Stimulated activated CD8-positive, alpha-beta memory T cell treated with anti-CD3 and anti-CD28 coated beads, Interleukin-15, amount 100 ng/mL, for 4 hours (primary cell): ENCODE measurements at places on chromosomes 13 and 19.

- no peak for DNase-seq
Observed at GRCh38 chr13:107104631-107105030, 536.7 kb upstream of the ARGLU1 start.

DNA sequence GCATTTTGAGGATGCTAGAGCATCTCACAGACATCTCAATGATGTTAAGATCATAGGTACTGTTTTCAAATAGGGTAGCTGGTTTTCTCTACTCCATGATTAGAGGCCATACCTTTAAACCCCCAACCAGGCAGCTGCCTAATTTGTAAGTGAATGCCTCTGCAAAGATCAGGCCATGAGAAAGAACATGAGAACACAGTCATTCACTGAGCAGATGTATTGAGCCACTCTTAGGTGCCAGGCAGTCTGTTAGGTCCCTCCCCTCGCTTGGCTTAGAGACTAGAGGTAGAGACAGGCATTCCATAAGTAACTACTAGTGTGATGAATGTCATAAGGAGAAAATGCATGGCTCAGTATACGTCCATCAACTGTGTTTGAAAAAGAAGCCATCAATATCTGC, 410.0 kb downstream of the FGF9 start:
- DNase-seq, result no peak

GRCh38 chr19:30360376-30361106, 11.6 kb upstream of the ZNF536 start:
- no peak for DNase-seq

DNA sequence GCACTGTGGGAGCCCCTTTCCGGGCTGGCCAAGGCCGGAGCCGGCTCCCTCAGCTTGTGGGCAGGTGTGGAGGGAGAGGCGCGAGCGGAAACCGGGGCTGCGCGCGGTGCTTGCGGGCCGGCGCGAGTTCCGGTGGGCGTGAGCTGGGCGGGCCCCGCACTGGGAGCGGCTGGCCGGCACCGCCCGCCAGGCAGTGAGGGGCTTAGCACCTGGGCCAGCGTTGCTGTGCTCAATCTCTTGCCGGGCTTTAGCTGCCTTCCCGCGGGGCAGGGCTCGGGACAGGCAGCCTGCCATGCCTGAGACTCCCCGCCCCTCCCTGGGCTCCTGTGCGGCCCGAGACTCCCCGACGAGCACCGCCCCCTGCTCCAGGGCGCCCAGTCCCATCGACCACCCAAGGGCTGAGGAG, 405.2 kb upstream of the PRR20A start:
- DNase-seq, result no peak

GRCh38 chr19:34364830-34365462, at the start of gene GPI:
Gene GPI (plus strand): TSS chr19:34365196. CDS start chr19:34365267, 71 bp downstream.
- DNase-seq, result peak; percentile 55

DNA sequence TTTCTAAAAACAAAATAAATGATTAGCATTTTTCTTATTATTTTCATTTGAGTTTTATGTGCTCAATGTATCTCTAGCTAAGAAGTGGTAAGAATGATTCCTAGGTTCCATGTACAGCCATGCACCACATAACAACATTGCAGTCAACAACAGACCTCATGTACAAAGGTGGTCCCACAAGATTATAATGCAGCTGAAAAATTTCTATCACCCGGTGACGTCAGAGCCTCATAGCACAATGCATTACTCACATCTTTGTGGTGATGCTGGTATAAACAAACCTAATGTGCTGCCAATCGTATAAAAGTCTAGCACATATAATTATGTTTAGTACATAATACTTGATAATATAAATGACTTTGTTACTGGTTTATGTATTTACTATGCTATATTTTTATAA, 120.5 kb downstream of the SLC7A1 start:
- DNase-seq, result no peak

GRCh38 chr13:94878602-94879165, 166.3 kb upstream of the SOX21 start:
- DNase-seq, result no peak

GRCh38 chr19:46489445-46490272, 6.0 kb downstream of the PNMA8B start:
- no peak for DNase-seq

DNA sequence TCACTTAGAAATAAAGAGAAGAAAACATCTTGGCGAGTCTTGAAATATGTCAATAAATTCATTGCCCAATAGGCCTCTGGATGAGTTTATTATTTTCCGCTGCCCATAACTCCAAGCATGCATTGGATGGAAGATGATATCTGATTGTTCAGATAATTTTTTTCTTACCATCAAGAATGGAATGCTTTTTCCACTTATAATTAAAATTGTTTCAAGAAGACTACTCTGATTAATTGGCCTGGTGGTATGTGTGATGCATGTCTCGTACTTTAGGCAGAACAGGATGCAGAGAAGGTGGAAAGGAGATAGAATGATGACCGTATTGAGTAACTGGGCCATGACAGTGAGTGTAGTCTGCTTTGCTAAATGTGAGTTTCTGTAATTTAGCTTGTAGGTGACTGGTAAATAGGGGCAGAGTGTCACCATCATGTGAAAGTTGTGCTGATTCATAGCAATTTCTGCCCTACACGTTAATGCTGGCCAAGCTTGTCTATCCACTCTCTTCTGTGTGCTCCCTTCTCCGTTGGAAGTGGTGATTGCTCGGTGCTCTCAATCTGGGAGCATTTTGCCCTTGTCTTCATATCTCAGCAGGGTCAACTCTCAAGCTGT, 13.5 kb upstream of the SPATA13 start:
- DNase-seq, result no peak

- no peak for DNase-seq
Observed at GRCh38 chr13:43676320-43676719, 110.5 kb downstream of the ENOX1 start.

DNA sequence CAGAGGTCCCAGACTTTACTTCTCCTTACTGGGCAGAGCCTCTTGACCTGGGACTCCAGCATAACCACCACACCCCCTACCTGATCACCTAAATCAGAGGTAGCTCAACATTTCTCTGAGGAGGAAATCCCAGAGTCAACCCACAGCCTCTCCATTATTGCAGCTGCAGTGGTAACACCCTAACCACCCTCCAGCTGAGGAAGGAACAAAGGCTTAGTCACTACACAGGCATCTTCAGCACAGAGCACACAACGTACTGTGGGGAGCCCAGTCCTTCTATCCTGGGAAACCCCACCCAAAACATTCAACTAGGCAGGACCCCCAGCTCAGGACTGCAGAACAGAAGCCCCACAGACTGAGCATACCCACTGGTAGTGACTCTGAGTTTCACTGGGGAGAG, 824.7 kb upstream of the SLITRK5 start:
- DNase-seq, result no peak

DNA sequence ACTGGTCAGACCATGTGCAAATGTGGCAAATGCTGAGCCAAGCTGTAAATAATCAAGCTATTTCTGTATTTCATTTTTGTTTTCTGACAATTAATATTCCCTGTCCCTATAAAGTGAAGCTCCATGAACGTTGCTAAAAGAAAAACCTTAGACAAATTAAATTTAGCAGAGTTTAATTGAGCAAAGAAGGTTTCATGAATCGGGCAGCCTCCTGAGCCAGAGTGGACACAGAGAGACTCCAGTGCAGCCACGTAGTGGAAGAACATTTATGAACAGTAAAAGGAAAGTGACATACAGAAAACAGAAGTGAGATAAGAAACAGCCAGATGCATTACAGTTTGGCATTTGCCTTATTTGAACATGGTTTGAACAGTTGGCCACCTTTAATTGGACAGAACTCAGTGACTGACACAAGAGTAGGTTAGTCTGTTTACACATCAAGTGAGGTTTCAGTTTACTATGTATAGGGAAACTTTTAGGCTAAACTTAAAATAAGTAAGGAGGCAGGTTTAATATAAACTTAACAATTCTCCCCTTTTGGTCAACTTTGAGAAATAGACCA, 69.7 kb downstream of the UFM1 start:
- DNase-seq, result no peak

DNA sequence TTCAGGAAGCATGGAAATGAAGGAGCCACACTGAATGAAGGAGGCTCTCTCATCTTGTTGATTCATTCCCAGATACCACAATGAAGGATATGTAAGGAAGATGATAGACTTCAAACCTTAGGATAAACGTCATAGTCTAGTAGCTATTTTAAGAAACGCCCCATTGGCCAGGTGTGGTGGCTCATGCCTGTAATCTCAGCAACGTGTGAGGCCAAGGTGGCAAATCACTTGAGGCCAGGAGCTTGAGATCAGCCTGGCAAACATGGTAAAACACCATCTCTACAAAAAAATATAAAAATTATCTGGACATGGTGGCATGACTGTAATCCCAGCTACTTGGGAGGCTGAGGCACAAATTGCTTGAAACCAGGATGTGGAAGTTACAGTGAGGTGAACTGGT, 17.1 kb upstream of the ZNF841 start:
- DNase-seq, result no peak

DNA sequence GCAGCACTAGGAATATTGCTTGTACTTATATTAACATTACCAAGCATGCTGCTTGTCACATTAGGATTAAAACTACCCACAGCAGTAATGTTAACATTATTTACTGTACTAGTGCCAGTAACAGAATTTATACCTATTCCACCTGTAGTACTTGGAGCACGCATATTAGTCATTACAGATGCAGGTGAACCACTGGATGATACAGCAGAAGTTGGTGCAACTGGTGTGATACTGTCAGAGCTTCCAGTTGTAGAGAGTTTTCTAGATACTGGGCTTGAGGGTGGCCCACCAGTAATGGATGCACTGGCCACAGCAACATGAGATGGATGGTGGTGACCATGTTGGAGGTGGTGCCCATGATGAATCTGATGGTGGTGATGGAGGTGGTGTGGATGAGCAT, 1.1 kb downstream of the TSC22D1 start:
- DNase-seq, result no peak

DNA sequence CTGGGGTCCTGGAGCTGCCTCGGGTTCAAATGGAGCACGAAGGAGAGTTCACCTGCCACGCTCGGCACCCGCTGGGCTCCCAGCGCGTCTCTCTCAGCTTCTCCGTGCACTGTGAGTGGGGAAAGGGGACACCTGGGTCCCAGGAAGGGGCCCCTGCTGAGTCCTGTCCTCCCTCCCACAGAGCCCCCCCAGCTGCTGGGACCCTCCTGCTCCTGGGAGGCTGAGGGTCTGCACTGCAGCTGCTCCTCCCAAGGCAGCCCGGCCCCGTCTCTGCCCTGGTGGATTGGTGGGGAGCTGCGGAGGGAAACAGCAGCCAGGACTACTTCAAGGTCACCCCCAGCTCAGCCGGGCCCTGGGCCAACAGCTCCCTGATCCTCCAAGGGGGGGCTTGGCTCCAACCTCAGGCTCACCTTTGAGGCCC, 11.0 kb upstream of the SIGLEC11 start:
- DNase-seq, result no peak

DNA sequence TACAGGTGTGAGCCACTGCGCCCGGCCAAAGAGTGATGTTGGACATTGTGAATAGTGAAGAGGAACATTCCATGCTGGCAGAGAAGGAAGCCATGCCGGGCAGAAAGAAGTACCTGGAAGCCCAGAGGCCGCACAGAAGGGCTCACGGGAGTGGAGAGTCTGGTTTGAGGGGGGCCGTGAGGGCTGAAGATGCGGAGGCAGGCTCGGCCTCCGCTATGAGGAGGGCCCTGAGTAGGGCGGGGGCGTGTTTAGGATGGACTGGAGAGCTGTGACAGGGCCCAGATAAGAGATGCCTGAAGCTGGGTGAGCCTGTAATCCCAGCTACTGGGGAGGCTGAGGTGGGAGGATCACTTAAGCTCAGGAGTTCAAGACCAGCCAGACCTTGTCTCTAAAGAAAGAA, 1.6 kb downstream of the JOSD2 start:
- no peak for DNase-seq

- no peak for DNase-seq
Observed at GRCh38 chr19:34109596-34109995, 62.7 kb upstream of the LSM14A start.

DNA sequence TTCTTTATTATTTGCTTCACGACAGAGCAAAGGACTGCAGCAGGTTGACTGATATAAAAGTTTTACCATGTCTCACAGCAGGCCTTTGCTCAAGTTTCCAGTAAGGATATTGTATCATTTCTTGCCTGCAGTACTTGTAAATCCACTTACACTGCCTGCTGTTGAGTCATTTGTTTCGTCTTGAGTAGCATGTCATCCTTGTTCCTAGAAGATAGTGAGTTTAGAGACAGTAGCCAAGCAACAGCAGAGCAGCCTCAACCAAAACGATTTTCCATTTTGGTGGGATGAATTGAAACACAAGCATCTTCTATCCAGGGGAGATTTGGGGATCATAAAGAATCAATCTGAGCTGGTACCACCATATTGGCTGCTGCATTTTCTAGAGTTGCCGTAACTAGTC, 24.0 kb upstream of the ALOX5AP start:
- DNase-seq, result no peak

DNA sequence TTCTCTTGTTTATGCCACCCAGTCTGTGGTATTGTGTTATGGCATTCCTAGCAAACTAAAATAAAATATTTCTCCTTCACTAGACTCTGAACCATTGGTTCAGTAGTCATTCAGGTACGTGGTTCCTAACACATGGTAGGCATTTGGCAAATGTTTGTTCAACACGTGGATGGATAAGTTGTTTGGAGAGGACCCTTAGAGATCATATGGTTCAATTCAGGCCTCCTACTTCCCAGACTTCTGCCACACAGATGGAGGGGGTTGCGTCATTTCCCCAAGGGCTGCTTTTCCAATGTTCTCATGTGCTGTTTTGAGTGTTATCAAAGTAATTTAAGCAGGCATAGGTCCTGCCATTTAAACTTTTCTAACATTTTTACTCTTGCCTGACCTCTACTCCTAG, 6.7 kb downstream of the CXCL17 start:
- DNase-seq, result no peak

DNA sequence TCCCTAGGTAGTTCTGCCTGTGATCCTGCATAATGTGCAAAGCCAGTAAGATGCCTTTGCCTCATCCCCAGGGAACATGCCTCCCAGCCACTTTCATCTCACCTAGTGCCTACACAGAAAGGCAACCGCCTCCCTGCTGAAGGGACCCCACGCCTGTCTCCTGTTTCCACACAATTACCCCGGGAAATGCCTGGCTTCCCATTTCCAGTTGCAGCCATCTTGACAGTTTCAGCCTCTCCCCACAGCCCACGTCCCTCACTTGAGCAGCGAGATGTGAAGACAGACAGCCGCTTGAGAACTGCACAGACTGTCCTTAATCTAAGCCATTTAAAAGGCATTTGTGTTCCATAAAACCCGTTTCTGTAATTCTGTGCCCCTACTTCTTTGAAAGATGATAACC, 4.7 kb upstream of the UQCRFS1 start:
- DNase-seq, result no peak

- DNase-seq, result no peak
Observed at GRCh38 chr13:27842571-27842970, 50.3 kb downstream of the GSX1 start.

DNA sequence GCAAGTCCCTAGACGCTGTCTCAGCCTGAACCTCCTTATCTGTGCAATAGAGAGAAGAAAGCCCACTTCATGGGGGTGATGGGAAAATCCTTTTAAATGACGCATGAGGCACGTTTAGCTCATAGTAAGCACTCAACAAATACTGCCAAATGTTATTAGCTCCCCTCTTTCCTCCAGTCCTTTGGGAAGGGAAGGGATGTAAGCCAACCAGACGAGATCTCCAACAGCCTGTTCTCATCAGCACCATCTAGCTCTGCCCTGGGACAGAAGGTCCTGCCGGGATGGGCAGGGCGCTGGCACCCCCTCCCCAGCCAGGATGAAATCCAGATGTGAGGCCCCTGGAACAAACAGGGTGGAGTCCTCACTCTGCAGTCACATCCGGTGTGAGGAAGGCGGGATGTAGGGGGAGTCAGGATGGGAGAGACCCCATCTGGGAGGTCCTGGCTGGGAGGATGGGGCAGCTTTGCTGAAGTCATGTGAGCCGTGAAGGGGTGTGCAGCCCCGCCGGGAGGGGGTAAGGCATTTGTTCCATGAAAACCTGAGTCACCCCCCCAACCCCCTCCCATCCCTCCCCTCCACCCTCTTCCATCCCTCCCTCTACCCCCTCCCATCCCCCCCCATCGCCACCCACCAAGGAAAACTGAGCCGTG, 4.6 kb downstream of the S1PR2 start:
- no peak for DNase-seq
